ENCODE measurements at places on chromosomes 3 and 15.

GRCh38 chr15:58498821-58499580 lies 67.2 kb downstream of the LIPC start:
- peak; percentile 98 for DNase-seq

DNA sequence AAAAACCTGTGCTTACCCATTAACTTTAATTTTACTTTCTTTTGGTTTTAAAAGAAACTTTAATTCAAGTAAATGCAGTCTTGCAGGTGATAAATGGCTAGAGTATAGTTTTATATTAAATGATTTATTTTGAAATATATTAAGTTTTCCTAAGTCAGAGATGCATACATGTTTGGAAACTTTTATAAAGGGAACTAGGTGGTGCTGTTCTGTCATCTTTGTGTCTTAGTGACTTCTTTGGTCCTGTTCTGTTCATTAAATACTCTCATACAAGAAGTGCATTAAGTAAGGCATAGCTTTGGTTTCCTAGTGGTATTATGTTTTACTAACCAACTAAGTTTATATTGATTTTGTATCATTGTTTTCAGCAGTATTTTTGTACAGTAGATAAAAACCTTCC lies 15.6 kb downstream of the CADM2 start:
- peak; percentile 6 for DNase-seq

- DNase-seq, result no peak
Measured at GRCh38 chr3:28117598-28117997, 123.8 kb upstream of the CMC1 start.

DNA sequence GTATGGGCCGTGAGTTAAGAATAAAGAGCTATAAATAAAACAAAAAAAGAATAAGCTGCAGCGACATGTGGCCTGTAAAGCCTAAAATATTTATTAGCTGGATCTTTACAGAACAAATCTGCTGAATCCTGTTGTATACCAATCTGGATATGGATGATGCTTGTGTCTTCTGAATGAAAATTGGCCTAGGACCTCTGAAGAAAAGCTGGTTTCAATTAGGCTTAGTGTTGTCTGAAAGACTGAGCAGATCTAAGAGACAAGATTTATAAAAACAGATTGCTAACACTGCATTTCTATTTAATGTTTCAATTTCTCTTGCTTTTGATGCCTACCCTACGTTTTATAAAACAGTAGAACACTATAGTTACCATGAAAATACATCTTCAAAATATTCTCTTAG lies 57.9 kb downstream of the ST3GAL6 start:
- no peak for DNase-seq

DNA sequence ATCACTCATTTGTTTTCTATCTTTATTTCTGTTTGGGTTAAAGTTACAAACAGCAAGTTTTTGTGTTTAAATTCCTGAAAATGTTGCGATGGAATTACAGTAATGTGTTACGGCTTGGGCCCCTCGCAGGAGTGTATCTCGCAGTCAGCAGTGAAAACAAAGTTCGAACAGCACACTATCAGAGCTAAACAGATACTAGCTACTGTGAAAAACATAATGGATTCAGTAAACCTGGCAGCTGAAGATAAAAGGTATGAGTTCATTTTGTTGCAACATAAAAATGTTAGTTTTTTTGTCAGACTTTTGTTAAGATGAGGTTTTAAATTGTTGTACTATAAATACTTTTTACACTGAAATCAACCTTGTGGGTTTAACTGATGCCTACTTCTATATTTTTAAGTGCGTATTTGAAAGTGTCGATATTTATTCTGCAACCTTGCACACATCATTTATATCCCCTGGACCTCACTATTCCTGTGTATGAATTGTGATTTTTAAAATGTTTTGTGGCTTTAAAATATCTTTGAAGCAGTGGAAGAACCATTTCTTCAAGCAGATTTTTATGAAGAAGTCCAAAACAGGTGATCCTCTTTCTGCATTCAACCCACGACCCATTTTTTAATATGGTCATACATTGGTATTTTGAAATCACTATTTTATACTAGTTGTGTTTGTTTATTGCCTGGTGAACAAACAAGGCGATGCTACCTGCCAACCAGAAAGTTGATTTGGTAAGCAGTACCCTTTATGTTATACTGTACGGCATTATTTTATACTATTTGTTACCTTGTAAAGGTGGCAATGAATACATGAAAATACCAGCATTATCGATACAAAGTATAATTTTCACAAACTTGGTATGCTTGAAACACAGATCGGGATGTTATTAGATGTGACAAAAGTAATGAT lies 27.8 kb downstream of the MFN1 start:
- no peak for DNase-seq

GRCh38 chr15:79858469-79858868 lies 38.3 kb downstream of the MTHFS start:
- no peak for DNase-seq

DNA sequence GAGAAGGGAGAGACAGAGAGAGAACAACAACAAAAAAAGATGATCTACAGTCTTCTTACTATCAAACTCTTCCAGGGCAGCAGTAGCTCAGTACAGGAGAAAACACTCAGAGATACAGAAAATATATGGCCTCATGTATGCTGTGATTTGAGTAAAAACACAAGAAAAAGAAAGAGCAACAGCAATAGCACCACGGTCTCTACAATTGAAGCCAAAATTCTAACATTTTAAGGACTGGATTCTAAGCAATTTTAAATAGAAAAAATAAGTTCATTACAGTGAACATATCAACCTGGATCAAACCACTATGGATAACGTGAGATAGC lies 43.5 kb upstream of the ALCAM start:
- DNase-seq, result no peak

DNA sequence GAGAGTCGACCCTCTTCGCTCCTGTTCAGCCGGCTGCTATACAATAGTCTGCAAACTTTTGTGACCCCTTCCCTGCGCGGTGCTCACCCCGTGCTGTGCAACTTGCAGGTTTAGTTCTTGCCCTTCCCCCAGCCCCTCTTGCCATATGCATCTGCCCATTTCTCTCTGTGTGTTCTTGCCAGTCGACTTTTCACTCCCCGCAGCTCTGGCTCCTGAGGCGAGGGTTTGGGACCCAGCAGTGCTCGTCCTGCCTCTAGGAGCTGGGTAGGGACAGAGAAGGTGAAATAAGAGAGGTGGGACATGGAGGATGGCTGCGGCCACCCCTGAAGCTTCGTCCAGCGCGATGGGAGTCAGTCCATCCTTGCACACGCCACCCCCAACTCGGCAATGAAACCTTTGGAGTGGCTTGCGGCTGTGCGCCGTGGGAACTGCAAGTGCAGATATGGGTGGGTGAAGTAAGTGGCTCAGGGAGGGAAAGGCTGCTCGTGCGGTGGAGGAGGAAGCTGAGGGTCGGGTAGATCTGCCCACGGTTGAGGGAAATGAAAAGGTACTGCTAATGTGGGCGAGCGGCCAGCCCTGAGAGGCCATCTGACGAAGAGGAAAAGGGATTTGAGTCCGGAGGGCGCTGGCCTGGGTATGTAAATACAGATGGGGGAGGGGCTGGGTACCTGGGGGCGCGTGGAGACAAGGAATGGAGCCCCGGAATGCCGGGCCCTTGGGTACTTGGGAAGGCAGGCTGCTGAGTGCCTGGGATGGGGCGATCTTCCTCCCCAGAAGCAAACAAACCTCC lies 1.0 kb downstream of the LRRC3B start:
- no peak for DNase-seq

DNA sequence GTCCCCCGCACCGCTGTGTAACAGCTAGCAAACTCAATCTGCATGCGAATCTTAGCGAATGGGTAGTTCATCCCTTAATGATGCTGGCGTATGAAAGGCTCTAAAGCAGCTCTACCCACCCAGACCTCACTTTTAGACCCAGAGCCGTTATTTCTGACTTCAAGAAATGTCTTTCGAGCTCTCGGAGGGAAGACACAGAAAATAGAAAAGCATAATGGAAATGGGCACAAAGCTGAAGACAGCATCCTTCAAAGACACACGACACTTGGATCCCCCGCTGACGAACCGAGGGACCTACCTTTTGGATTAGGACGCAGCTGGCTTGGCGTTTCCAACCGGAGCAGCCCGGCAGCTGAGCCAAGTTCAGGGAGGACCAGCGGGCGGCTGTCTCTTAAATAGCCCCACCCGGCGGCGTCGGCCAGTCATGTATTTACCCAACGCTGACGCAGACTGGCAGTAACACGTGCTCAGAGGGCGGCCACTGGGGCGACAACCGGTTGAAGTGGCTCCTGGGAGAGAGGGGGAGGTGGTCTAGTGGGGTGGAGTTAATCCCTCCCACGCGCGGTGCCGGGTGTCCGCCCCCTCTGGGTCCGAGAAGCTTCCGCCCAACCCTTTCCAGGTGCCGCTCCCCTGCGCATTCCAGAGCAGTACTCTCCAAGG lies 1.5 kb downstream of the CCK start:
- DNase-seq, result peak; percentile 19

GRCh38 chr3:141273700-141274410 lies 42.2 kb downstream of the PXYLP1 start:
- peak; percentile 42 for DNase-seq

DNA sequence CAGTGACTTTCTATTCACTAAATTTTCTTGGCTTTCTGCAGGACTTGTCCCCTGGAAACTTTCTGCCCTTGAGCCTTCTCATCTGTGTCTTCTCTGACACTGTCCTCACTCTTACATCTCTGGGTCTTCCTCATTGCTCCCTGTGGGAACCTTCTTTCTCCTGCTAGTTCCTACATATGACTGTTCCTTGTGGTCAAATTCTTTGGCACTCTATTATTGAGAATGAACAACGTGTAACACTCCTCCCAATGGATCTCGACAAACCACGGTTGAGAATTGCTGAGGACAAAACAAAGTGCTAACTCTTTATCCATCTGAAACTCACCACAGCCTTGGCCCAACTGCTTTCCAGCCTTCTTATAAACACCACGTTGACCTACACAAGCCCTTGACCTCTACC lies 3.5 kb upstream of the FAM81A start:
- DNase-seq, result no peak

DNA sequence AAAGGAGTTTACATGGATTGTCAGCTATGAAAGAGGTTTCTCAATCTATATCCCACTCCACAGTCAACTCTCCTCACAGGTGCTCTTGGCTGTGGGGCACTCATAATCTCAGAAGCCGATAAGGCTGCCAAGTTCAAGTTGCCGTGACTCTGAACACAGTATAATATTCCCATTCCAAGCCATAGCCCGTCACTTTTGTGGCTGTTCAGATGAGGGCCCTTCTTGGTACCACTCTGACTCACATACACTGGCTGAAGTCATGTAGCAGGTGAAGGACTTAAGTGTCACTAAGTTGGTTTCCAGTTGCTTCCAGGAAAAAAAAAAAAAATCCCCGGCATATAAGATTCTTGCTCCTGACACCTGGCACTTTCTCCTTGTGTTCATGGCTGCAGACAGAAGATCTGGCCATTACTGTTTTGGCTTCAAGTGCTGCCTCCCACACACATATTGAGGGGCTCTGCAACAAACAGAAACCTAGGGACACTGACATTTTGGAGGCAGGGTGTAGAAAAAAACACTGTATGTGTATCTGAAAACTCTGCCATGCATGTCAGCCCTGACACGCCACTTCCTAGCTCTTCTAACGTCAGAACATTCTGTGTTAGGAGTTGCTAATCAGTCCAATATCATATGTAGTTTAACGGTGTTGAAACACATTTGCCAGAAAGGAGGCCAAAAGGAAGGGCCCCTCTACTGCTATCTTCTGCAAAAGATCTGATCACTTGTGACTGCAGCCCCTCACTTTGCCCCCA lies 170.2 kb upstream of the ICE2 start:
- no peak for DNase-seq

- peak; percentile 23 for DNase-seq
Measured at GRCh38 chr15:42737529-42738328, 801 bp upstream of the CDAN1 start.

DNA sequence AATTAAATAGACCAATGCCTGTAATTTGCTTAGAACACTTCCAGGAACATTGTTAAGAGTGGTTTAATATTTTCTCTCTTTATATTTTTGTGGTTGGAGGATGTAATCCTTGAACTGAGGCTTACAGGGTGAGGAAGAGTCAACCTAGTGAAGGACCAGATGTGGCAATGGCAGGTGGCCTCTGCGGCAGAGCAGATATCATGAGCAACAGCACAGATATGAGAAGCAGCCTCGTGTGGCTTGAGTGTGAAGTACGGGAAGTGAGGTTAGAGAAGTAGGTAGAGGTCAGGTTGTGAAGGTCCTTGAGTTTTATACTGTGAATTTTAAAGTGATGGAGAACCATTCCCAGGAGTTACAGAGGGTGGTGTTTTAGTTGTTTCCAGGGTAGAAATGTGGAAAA lies 417.6 kb upstream of the SUCLG2 start:
- no peak for DNase-seq

DNA sequence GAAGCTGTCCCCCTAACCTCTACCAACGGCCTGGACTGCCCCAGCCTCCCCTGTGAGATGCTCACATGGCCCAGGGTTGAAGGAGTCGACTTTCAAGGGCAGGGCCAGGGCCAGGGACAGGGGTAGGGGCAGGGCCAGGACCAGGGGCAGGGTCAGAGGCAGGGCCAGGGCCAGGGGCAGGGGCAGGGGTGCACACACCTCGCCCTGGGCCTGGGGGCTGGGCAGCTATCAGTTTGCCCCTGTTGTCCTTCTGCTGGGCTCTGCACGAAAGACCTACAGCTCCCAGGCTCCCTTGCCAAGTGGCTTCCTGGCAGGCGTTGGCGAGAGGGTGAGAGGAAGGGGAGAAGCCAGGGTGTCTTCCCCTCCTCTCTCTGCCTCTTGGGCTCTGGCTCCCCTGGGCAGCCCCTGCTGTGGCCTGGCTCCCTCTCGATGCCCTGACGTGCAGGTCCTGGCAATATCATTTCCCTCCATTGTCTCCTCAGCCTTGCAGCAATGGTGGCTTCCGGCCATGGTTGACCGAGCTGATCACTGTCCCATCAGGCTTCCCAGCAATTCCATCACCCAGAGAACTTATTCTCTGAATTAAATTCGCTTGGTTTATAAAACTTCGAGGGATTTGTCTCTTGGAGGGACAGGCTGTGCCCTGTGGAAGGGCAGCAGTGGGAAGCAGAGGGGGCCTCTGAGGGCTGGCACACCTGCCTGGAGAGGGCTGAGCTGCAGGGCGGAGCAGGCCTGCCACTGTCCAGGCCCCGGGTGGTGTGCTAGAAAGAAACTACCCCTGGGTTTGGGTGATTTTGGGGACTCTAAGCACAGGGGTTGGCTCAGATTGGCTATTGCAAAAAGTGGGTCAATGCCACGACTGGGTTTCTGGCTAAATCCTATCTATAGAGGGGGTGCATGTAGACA lies 13.9 kb downstream of the PRR23E start:
- no peak for DNase-seq

- no peak for DNase-seq
Measured at GRCh38 chr3:10380906-10381305, 60.0 kb upstream of the SEC13 start.

DNA sequence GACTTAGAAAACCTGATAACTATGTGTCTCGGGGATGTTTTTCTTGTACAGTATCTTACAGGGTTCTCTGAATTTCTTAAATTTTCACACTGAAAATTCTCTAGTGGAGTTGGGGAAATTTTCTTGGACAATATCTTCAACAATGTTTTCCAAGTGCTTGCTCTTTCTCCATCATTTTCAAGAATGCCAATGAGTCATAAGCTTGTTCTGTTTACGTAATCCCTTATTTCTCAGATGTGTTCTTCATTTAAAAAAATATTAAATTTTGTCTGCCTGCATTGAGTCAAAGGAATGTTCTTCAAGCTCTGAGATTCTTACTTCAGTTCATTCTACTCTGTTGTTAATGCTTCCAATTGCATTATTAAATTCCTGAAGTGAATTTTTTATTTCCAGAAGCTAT lies 21.9 kb upstream of the PLSCR2 start:
- no peak for DNase-seq

GRCh38 chr3:163939926-163940325 lies 1138.4 kb downstream of the SI start:
- peak; percentile 39 for DNase-seq

- DNase-seq, result no peak
Measured at GRCh38 chr3:104907507-104907906, 459.2 kb upstream of the ALCAM start.
